ENCODE measurements at places on chromosomes 4 and X.

DNA sequence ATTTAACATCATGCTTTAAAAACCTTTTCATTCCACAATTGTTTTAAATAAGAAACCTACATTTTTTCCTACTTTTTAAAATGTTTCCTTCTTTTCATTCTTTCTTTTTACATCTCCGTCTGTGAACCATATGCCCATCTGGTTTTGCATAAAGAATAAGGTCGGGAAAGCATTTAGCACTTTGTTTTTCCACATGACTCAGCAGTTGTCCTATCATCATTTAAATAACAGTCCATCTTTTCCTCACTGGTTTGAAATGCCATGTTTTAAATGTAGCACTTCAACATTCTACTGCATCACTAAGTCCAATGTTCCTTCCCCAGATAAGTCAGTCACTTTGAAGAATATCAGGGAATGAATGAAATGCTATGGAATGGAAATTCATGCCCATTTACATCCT, 128.4 kb downstream of the SH3RF1 start:
- no peak for DNase-seq

DNA sequence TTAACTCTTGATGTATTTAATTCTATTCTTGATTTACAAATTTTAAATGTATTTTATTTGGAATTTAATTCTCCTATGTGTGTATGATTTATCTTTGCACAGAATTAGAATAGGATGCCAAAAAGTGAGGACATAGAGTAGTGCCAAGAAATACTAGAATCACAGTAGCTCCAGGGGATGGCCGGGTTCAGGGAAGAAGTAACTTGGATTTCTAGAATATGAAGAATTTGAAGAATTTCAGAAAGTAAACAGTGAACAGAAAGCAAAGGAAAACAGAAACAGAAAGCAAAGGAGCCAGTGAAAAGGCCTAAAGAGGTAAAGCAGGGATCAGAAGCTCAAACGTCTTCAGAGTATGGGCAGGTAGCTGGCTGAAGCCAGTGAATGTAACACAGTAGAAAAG, 1187.6 kb downstream of the RPA4 start:
- DNase-seq = no peak

GRCh38 chrX:10111364-10112148, 45.2 kb upstream of the CLCN4 start:
- peak; percentile 17 for DNase-seq

DNA sequence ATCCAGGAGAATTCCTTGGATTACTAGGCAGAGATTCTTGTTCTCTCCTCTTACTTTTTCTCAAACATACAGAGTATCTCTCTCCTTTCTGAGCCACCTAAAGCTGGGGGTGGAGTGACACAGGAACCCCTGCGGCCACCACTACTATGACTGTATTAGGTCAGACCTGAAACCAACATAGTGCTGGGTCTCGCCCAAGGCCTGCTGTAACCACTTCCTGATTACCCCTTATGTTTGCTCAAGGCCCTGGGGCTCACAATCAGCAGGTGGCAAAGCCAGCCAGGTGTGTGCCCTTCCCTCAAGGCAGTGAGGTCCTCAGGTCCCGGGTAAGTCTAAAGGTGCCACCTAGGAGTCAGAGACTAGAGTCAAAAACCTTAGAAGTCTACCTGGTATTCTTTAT, 166.4 kb downstream of the PARM1 start:
- DNase-seq = no peak

- DNase-seq = no peak
Measured at GRCh38 chrX:153336121-153336894, 2.4 kb downstream of the ZNF275 start.

- DNase-seq = no peak
Measured at GRCh38 chr4:52638717-52639116, 20.4 kb downstream of the USP46 start.

DNA sequence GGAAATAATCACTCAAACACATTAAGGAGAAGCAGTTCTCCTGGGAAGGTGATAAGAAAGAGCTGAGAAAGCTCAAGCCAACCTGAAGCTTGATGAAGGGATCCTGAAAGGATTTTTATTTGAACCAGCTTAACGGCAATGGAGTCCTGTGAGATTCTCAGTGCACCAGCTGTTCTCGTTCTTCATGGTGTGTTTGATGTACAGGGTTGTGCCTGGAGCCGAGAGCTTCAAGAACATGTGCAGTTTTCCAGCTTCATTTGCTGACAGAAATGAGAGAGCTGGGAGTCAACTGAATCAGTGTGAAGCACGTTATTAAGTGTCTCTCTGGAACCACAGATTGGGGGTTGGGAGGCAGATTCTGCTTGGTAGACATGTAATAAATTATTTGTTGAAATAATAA, 115.7 kb downstream of the ANKRD50 start:
- DNase-seq = no peak

- DNase-seq = no peak
Measured at GRCh38 chr4:110195561-110196205, 2.7 kb downstream of the ELOVL6 start.

DNA sequence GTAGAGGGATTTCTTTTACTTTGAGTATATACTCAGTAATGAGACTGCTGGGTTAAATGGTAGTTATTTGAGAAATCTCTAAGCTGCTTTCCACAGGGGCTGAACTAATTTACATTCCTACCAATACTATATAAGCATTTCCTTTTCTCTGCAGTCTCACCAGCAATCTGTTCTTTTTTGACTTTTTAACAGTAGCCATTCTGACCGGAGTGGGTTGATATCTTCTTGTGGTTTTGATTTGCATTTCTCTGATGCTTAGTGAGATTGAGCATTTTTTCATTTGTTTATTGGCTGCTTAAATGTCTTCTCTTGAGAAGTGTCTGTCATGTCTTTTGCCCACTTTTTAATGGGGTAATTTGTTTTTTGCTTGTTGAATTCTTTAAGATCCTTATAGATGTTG, 43.3 kb downstream of the SPCS3 start:
- no peak for DNase-seq

- no peak for DNase-seq
Measured at GRCh38 chr4:13530823-13531624, 13.3 kb downstream of the NKX3-2 start.

DNA sequence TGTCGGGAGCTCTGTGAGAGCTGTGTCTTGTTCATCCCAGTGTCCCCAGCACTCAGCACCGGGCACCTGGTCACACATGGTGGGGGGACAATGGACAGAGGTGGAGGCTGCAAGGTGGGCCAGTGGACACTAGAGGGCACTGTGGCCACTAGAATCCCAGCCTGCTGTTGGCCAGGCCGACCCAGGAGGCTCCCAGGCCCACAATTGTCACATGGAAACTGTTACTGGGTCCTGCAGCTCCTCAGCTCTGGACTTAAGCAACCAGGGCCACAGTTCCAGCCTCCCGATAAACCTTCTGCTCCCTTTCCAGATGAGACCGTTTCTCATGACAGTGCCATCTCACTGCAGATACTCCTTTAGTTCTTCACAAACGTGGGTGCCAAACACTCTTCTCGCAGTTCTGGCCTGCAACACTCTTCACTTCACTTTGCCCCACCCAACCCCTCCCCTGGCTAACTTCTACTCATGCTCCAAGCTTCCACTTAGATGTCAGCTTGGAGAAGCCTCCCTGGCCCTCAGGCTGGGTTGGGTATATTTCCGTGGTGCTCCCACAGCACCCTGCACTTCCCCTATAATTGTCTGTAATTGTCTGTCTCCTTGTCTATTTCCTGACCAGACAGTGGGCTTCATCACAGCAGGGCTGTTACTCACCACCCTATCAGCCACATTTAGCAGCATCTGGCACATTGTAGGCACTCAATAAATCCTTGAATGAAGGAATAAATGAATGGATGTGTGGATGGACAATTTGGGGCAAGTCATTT, 3.5 kb upstream of the IQSEC2 start:
- DNase-seq = no peak

DNA sequence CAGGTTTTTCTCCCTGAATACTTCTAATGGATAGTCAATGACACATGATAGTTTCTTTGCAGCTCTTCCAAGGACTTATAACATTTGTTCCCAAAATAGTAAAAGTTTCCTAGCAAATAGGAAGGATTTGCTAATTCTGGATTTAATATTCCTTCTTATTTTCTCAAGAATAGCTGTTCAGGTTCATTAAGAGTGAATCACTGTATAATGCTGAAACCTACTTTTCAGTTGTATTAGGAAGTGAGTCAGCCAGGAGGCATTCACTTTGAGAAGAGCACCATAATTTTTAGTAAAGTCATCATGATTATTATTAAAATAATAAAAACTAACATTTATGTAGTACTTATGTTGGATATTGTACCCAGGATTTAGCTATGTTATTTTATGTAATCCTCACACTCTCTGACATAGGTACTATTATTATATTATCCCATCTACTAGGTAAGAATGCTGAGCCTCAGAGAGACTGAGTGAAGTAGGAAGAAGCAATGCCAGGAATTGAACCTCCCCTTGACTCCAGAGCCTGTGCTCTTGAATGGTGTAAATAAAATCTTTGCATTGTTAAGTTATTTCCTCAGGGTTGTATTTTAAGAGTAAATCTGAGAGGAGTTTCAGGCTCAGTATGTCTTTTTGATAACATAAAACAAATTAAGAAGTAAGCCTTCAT, 114.8 kb downstream of the REELD1 start:
- no peak for DNase-seq

DNA sequence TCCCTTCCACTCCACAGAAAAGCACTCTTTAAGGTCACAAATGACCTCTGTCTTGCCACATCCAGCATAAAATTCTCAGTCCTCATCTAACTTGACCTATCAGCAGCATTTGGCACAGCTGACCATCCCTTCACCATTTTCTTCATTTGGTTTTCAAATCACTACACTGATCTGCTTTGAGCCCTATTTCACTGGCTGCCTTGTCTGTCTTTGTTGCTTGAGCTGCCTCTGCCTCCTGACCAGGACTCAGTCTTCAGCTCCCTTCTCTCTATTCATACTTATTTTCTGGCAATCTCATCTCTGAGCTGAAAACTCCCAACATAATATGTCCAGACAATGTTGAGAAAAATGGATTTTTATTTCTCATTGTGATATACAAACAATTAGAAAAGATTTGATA, 27.7 kb upstream of the PDE5A start:
- DNase-seq = no peak

- DNase-seq = no peak
Measured at GRCh38 chr4:10164877-10165283, 48.3 kb upstream of the WDR1 start.

GRCh38 chr4:12231098-12231497, 802.4 kb upstream of the HS3ST1 start:
- no peak for DNase-seq

GRCh38 chrX:23317799-23318724, 16.6 kb upstream of the PTCHD1 start:
- no peak for DNase-seq

- no peak for DNase-seq
Measured at GRCh38 chr4:1855333-1856070, 454 bp downstream of the LETM1 start.

DNA sequence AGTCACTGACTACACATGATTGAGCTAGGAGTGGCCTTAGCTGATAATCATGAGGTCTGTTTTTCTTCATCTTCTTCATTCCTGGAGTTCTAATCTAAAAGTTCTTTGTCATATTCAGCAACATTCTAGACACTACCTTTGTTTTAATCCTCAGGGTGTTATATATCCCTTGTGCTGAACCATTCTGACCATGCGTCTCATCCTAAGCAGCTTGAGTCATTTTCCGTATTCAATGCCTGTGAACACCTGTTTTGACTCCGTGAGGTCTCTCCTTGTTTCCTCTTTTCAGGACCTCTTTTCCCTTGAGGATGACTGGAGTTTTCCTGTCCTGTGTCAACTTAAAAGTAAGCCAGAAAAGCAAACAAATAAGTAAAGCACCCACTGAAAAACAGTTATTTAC, 597.9 kb downstream of the GBA3 start:
- DNase-seq = no peak

DNA sequence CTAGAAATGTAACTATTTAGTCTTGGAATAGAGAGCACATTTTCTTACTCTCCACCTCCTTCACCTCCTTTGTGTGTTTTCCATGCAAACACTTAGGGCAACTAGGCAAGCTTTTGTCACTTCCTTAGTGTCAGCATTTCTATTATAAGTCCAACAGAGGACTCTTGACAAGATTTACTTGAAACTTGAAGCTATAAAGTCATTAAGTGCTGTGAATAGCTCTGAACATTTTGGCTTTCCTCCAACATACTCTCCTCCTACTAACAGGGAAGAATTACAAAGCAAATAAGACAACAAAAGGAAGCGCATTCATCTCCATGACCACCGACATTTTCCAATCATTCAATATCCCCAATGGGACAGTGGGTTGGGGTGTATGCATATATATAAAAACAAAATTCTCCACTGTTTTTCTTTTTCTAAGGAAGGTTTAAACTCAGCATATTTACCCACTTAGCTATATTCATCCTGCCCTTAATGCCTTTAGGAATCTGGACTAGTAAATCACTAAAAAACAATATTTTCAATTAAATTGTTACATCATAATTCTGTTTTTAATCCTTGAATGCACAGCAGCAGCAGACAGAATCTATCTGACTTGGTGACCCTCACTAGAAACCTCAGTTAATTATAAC, 264.6 kb downstream of the SNCA start:
- DNase-seq = no peak

DNA sequence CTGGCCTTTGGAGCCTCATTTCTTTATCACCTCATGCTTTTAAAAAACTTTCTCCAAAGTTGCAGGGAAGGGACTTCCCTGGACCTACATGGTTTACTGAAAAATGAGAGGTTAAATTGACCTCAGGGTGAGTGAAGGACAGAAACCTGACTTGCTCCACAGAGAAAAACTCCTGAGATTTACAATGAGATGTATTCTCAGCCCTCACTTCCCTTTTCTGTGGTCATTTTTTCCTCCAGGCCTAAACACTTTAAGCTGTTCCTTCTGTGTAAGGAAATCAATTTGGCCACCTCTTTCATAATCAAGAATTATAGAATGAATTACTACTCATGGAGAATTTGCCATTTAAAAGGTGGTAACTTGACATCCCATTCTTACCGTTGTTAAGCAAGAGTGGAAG, 77.9 kb downstream of the HPGD start:
- no peak for DNase-seq

- DNase-seq = no peak
Measured at GRCh38 chr4:100736641-100737451, 219.0 kb upstream of the EMCN start.

DNA sequence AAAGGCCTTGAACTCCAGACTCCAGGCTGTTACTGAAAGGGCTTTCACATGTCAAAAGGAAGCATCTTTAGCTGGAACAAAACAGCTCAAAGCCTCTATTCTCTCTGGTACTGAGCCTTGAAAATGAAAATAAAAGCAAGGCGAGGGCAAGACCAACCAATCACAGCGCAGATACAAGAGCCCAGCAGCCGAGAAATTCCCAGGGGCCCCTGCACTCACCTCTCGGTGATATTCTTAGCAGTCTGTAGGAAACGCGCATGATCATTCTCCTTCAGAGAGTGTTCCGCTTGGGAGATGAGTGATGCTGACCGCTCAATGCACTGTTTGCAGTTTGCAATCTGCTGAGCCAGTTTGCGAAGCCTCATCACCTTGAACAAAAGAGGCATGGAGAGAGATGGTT, 138.1 kb downstream of the MID1 start:
- no peak for DNase-seq

DNA sequence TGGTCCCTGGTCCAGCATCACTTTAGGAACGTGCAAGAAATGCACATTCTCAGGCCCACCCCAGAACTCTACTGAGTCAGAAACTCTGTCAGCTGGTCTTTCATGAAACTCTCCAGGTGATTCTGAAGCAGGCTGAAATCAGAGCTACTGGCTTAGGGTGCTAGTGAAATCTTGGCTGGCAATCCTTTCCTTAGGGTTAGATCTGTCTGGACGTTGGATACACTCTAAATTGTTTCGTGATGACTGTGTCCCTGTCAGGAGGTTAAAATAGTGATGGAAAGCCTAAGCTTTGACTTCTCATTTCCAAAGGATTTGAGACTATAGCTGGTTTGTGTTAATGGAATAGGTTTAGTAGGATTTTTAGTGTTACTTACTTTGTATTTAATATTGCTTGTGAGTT, 99.1 kb downstream of the ARHGAP10 start:
- no peak for DNase-seq
